ENCODE measurements at places on chromosomes 5 and 9.

DNA sequence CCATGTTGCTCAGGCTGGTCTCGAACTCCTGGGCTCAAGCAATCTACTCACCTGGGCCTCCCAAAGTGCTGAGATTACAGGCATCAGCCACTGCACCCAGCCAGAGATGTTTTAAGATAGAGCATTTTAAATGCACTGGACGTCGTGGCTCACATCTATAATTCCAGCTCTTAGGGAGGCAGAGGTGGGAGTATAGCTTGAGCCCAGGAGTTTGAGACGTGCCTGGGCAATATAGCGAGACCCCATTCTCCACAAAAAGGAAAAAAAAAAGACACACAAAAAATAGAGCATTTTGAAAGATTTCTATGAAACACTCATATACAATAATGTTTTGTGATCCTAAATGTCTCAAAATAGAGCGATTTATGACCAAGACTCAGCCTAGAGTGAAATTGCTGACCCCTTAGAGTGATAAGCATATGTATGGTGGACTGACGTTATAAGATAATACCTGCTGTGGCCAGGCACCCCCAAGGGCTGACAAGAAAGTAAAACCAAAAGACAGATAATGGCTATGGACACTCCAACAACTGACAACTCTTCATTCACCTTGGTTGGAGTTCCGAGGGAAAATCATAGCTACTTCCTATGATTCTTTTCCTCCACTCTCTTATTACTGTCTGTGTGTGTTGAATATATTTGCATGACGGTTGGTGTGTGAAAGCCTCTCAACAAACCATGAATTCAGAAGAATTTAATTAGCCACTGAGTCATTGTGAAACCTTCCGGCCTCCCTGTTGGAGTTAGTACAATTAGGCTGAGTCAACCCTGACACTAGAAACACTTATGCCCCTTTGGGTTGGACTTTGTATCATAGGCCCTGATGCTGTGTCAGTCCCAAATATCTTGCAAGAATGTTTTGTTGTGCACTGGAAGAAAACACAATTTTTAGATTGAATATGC lies 526.5 kb upstream of the NUDT12 start:
- peak; percentile 68 for DNase-seq

DNA sequence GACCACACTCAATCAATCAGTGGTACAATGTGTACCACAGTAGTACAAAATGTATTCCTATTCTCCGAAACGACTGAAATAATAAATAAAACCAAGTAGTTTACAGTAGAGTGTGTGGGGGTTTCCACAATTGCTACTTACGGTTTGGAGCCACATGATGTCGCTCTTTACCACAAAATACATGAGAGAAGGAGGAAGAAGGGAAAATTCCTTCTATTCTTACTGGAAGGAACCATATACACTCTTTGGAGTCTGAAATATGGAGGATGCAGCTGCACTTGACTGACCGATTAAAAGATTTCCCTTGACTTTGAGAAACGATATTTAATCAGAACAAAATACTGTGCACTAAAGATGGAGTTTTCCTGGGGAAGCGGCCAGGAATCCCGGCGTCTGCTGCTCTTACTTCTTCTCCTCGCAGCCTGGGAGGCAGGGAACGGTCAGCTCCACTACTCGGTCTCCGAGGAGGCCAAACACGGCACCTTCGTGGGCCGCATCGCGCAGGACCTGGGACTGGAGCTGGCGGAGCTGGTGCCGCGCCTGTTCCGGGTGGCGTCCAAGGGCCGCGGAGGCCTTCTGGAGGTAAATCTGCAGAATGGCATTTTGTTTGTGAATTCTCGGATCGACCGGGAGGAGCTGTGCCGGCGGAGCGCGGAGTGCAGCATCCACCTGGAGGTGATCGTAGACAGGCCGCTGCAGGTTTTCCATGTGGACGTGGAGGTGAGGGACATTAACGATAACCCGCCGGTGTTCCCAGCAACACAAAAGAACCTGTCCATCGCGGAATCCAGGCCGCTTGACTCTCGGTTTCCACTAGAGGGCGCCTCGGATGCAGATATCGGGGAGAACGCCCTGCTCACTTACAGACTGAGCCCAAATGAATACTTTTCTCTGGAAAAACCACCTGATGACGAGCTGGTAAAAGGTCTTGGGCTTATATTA lies at the start of gene PCDHA4:
TSS of gene PCDHA4 (plus strand) at position 235 of the 942 bp plus-strand sequence.
- DNase-seq = no peak

DNA sequence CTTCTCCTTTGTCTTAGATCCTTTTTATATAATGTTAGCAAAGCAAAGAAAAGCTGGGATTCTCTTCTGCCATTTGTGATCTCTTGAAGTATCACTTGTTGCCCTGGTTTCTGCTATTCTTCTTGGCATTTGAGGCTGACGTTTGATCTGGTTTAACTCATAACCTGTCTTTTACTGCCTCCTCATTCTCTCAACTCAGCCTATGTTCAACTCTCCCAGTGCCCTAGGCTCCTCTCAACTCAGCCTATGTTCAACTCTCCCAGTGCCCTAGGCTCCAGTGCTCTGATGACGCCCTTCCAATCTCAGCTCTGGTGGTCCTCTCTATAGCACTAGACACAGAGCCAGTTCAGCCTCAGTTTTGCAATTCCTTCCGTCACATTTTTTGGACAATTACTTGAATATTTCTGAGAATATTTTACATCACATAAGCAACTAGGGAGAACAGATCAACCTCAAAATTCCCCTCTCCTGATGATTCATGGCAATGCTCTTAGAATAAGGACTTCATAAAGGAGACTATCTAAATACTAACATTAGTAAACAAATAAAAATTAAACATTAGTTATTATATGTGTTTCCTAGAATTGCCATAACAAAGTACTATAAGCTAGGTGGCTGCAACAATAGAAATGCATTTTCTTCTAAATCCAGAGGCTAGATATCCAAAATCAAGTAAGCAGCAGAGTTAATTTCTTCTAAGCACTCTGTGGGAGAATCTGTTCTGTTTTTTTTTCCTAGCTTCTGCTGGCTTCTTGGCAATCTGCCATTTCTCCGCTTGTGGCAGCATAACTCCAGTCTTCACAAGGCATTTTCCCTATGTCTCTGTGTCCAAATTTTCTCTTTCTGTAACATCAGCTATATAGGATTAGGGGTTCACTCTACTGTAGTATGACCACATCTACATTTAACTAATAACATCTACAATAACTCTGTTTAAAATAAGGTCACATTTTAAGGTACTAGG lies 662.1 kb upstream of the FTMT start:
- peak; percentile 63 for DNase-seq

GRCh38 chr9:6405371-6405770 lies 7.6 kb upstream of the UHRF2 start:
- no peak for DNase-seq

GRCh38 chr9:29806937-29807618 lies 2233.8 kb upstream of the C9orf72 start:
- DNase-seq = peak; percentile 5

DNA sequence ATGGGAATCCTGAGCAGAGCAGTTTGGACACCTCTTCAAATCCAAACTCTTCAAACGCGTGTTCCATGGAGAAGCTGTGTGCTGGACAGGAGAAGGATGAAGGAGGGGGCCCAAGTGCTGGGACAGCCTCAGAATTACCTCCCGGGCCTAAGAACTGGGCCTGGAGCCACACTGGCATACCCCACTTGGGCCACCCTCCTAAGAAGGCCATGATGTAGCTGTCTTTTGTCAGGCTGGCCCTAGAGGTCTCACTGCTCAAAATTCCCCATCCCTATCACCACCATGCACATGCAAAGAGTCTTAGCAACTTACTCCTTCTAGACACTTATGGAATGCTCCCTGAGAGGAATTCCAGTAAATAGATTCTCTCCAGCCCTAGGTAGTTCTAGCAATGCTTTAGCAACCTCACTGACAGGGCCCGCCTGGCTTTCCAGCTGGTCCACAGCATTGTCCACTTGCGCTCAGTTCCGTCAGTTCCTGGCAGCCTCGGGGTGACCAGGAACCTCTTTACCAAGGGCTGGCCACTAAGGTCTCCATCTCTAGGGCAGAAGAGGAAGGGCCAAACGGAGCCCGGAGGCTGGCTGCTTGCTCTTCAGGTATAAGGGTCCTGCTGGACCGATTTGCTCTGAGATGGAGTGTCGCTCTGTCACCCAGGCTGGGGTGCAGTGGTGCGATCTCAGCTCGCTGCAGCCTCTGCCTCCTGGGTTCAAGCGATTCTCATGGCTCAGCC lies 75.3 kb downstream of the RGS3 start:
- no peak for DNase-seq

DNA sequence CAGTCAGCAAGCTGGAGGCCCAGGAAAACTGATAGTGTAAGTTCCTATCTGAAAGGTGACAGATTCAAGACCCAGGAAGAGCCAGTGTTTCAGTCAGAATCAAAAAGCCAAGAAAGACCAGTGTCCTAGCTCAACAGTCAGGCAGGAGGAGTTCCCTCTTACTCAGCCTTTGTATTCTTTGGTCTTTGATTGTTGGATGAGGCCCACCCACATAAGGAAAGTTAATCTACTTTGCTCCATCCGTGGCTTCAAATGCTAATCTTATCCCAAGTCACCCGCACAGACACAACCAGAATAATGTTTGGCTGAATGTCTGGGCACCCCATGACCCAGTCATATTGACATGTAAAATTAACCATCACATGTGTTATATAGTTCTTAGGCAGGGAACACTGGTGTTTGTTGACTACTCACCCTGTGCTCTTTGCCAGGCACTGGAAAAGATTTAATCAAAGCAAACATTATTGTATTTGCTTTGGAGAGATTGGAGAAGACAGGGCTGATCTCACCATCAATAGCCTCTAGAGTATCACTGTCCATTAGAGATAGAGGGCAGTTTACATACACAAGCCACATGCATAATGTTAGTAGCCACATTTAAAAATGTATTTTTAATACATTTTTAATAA lies 96.3 kb upstream of the KCNN2 start:
- DNase-seq = no peak

GRCh38 chr9:14061936-14062585 lies 251.9 kb downstream of the NFIB start:
- no peak for DNase-seq

DNA sequence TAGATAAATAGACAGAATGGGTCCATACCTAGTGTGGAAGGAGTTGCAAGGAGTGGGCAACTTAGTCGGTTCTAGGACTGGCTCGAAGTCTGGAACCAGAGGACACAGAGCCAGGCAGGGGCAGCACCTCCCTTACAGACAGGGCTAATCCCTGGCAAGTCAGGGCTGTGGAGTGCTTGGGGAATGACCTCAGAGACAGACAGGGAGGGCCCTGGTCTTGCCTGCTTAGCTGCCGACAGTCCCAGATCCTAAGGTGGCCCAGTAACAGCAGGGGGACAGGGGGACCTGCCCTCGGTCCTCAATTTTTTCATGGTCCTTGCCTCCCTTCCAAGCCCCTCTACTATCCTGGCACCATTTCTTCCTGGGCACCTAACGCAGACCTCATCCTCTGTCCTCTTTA lies 222.4 kb upstream of the TNC start:
- DNase-seq = no peak

DNA sequence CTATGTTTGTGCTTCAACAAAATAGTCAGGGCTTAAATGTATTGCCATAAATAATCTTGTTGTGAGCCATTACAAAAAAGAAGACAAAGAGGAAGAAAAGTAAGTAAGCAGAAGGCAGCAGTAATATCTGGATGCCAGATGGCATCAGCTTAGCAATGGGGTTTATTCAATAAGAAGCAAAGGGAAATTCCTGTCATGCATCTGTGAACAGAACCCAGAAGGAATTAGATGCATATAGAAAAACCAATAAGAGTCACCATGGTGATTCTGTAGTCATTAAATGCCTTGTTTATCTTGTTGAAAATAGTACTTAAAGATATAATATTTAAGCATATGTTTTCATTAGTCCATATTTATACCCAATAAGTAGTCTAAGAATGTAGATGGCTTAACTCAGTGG lies 216.0 kb downstream of the ADAMTSL1 start:
- DNase-seq = peak; percentile 49
